ENCODE measurements at places on chromosomes 11 and 22.

DNA sequence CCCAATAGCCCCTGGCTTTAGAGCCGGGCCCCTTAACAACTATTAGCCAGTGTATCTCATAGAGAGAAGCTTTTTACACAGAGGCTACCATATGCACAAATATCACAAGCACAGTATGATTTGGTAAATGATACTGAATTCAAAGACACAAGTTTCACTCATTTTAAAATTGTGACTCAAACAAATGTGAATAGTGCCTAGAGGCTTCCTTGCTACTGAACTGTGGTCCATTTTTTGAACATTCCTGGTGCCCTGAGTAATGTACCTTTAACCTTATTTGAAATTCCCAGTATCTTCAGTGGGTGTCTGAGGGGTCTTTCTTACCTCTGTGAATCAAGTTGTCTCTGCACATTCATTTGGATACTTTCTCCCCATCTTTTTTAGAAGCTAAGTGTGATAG lies 156.2 kb downstream of the MAML2 start:
- no peak for DNase-seq

DNA sequence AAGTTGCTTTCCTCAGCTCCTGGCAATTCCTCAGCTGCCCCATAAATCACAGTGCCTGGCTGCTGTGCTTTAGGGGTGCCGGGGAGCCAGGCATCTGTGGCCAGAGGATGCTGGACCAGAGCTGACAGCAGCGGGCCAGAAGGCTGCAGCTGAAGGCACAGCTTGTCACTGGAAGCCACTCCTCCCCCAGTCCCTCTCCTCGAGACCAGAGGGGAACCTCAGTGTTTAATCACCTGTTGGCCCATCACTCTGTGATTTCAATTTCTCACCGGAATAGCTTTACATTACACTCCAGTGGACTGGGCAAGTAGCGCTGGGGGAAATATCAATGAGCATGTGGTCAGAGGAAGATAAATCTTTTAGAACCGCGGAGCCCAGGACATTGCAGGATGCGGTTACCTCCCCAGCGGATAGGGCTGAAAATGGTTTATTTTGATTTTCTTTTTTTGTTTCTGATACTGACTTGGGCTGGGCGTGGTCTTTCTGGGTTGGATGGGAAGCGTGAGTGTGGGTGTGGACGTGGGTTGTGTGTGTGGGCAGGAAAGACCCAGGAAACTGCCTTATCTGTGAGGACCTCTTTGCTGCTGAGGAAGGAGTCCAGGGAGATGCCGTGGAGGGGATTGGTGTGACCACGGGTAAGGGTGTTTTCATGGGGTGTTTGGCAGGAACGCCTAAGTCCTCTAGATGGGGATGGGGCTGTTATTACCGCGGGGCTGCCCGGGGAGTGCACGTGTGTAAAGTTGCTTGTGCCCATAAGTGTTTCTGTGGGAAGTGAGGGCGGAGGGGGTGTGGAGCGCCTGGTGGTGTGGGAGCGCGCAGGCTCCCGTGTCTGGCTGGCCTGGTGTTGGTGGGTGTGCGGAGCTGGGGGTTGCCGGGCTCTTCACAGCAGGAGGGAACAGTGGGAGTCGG lies 4.0 kb downstream of the DAGLA start:
- DNase-seq: no peak

GRCh38 chr22:40024201-40025061 lies 29.7 kb downstream of the FAM83F start:
- DNase-seq: no peak

GRCh38 chr11:73307323-73308002 lies 613 bp upstream of the ARHGEF17 start:
- DNase-seq: peak; percentile 93

DNA sequence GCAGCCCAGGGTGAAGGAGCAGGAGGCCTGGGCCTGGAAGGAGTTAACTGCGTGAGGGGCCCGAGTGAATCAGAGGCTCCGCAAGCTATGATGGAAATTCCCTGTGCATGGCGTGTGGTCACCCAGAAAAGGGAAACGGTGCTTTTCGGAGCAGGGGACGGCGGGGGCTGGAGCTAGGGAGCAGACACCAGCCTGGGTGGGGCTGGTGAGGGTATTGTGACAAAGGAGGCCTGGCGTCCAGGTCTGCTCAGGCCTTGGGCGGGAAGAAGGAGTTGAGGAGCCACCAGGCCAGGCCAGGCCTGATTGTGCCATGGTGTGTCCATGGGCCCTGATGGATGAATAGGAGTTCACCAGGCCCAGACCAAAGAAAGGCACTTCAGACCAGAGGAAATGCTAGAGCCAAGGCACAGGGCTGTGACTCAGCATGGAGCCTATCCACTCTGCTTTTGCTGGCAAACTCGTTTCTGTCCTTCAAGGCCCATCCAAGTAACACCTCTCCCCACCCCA lies 12.8 kb upstream of the SPI1 start:
- DNase-seq: no peak

GRCh38 chr11:19673924-19674729 lies 38.5 kb upstream of the NAV2 start:
- DNase-seq: no peak

DNA sequence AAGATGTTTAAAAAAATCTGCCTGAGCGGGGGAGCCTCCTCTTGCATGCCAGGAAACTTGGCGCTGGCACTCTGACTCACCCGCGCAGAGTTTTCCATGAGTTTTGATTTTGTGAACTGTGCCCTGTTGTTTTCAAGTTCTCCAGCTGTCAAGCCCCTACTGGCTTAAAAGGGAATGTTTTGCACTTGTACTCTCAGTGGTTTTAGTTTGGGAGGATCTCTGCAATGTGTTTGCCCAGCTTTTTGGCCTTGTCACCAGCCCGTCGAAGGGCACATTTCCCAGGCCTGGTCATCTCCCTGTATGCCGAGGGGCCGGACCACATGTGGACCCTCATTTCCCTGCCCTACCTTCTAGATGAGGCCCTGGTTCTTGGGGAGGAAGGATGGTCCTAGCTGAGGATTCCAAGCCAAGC lies 12.2 kb downstream of the MRGPRF start:
- DNase-seq: peak; percentile 69

- DNase-seq: peak; percentile 10
Measured at GRCh38 chr11:84289381-84289906, 1003.3 kb upstream of the CCDC90B start.

GRCh38 chr22:37401401-37402183 lies 25.7 kb downstream of the ELFN2 start:
- DNase-seq: no peak

GRCh38 chr11:93747122-93747521 lies 5.7 kb downstream of the C11orf54 start:
- no peak for DNase-seq

DNA sequence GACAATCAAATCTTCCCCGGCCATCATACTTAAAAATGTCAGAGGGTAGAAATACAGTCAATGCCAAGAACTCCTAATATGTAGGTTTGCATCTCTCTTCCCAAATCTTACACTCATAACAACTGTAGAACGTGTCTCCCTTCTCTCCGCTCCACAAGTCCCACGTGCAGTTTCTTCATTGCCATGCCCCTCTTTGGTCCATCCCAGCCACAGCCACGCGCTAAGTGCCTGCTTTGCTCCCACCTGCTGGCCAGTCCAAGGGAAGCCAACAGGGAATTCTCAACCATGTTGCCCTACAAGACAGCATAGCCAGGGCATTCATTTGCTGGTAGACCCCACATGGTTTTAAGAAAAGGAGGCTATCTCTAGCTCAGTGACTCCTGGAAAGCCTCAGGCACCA lies 420.6 kb upstream of the ISX start:
- DNase-seq: no peak

DNA sequence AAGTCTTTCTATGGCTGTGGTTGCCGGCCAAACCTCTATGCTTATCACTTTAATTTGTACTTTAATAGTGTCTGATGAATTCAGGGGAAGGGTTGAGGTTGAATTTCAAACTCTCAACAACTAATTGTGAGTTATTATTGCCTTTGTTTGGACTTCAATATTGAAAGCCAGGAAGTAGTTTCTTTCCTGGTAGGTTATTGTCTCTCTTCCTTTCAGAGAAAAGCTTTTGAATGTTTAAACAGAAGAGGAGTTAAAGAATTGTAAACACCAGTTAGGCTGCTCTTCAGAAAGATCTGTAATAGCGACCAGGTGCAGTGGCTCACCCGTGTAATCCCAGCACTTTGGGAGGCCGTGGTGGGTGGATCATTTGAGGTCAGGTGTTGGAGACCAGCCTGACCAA lies 22.2 kb downstream of the NNMT start:
- no peak for DNase-seq

Measured in GM04504 (cell line).